PC-9 (cell line): ENCODE measurements at places on chromosomes 16 and 17.

- no peak for DNase-seq
These were observed 2.1 kb upstream of the GSDMB start for GRCh38 chr17:39920218-39921210.

GRCh38 chr17:82667668-82668000, 19.4 kb upstream of the WDR45B start:
- no peak for DNase-seq

GRCh38 chr16:63361032-63361624, 1324.9 kb upstream of the CDH8 start:
- DNase-seq: no peak

- no peak for DNase-seq
These were observed 65.2 kb downstream of the ARSG start for GRCh38 chr17:68356520-68356919.

GRCh38 chr17:43712397-43712796, 46.2 kb downstream of the SOST start:
- DNase-seq: no peak

GRCh38 chr17:2336852-2337543, at the start of gene SGSM2:
TSS of gene SGSM2 (plus strand) at chr17:2337501. CDS start at chr17:2337689, 188 bp downstream.
- peak; percentile 49 for DNase-seq

DNA sequence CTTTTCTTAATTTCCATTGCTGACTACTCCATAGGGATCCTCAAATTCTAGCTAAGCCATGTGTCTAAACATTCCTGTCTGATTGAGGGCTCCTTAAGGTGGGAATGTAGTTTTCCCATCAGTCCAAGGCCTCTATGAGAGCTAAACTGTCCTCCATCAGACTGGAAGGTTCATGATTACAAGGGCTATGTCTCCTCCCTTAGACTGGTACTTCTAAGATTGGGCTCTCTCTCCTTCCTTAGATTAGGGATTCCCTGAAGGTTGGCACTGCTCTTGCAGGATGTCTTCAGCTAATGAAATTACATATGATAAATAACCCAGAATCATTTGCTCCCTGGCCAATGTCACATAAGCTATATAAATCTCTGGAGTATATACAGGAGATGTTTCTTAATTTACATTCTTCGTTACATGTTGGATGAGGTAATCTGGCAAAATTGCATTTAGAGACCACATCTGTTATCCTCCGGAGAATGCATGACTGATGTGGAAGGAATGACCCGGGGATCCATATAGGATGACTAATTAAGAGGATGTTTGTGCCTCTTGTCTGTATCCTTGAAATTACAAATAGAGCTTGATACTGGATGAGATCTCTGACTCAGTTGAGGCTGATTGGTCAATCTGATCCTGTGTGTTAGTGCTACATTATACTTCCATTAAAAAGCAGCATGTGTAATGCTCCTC, 14.2 kb downstream of the B4GALNT2 start:
- peak; percentile 91 for DNase-seq

- no peak for DNase-seq
These were observed 60.9 kb upstream of the TNRC6A start for GRCh38 chr16:24668481-24669061.

GRCh38 chr17:58706351-58707140, 14.1 kb downstream of the RAD51C start:
- DNase-seq: no peak

- DNase-seq: no peak
These were observed 451.4 kb upstream of the CCL2 start for GRCh38 chr17:33803686-33804085.

DNA sequence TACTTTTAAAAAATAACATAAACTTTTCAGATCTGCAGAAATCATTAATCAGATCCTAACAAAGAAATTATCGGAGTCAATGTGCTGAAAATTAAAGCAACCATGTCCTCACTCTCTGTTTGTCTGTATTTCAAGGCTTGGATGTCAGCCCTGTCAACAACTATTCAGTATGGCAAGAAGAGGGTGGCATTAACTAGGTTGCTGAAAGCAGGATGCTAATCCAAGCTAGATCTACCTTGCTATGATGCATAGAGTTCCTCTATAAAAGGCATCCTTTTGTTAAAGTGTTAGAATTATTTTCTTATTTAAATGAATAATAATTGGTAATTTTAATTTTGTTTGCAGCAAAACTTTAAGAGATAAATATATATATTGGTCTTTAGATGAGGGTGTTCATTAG, 800.8 kb downstream of the CDH11 start:
- no peak for DNase-seq

DNA sequence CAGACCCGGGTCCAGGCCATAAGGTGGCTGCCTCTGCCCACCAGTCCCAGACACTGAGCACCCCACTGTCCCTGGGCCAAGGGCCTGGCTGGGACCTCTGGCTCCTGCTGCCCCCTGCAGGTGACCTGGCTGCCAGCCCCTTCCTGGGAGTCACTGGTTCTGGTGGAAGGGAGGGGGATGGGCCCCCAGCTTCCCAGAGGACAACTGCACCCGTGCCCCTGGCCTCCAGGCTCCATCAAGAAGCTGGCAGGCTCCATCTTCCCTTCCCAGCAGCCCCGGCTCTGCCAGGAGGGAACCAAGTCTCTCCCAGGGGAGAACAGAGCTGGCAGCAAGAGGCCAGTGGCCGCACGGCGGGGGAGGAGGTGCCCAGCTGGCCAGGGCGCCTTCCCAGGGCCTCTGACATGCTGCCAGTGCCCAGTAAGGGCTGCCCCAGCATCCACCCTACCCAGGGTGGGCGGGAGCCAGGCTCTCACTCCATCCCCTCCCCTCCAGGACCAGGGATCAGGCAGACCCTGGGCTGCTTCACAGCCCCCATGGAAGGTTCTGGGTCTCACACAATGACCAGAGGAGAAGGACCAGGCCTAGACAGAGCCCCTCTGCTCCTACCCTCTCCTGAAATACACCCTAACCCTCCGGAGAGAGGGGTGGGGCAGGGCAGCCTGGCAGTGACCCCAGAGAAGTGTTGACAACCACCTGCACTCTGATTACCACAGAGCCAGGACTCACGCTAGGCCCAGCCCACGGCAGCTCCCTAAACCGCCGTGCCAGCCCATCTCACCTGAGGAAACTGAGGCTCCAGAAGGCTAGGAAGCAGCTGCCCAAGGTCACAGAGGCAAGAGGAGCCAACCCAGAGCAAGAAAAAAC, 3.6 kb downstream of the CLUH start:
- DNase-seq: no peak

DNA sequence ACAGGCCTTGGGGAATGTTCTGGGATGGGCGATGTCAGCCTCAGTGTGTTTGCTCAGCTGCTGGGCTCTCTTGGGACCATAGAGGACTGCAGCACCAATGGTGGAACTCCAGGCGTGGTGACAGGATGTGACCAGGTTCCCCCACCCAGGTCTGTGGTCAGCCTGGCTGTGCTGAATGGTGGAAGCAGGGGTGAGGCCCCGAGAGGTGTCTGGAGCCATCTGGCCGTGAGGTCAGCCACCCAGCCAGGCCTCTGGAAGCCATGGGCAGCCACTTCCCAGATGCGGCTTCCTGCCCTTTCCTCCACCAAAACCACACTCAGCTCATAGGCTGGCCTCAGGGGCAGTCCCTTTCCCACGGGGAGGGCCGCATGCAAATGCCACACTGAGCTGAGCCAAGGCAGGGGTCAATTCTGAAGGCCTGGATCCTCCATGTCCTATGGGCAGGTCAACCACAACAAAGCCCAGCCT, 7.8 kb upstream of the MAPK7 start:
- no peak for DNase-seq

DNA sequence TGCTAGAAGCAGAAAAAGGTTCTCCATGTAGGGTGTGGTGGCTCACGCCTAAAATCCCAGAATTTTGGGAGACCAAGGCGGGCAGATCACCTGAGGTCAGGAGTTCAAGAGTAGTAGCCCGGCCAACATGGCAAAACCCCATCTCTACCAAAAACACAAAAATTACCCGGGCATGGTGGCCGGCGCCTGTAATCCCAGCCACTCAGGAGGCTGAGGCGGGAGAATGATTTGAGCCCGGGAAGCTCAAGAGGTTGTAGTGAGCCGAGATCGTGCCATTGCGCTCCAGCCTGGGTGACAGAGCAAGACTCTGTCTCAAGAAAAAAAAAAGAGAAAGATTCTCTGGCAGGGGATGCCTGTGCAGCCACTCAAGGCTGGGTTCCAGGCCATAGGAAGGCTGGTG, 54.2 kb downstream of the PITPNM3 start:
- DNase-seq: no peak

GRCh38 chr17:18960803-18961511, 9.0 kb downstream of the SLC5A10 start:
- DNase-seq: no peak

DNA sequence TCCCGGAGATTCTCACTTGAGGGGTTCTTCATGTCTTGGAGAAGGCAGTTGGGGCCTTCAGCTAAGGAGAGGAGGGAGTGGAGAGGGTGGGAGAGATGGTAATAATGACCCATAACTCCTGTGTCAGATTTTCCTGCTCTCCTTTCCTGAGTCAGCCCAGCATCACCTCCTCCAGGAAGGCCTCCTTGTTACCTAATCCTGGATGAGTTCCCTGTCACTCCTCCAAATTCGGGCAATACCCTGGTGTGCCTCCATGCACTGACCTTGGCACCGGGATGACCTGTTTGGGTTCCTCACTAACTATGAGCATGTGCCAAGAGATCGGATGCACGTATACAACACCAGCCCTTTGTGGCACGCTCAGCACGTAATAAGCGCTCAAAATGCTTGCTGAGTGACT, 38.8 kb downstream of the SDK2 start:
- DNase-seq: no peak

DNA sequence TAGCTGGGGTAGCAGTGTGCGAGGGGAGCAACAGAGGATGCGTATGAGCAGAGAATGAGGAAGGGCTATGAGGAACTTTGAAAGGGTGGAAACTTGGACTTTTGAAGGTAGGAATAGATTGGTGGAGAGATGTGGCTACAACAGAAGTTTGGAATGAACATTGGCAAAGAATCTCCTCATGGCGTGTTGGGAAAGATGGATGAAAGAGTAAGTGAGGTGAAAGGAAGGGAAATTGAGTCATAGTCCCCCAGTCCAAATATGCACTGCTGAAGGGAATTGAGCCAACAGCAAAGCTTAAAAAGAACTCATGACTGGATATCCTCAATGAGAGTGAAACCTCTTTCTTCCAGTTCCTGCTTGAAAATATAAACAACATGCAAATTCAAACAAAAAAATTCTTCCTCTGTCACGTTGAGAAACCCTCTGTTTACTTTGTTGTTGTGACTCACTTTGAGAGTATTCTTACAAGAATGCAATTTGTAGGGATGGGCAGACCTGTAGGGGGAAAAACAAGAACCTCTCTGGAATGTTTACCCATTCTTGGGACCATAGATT, 313.2 kb upstream of the KCNJ16 start:
- peak; percentile 98 for DNase-seq

DNA sequence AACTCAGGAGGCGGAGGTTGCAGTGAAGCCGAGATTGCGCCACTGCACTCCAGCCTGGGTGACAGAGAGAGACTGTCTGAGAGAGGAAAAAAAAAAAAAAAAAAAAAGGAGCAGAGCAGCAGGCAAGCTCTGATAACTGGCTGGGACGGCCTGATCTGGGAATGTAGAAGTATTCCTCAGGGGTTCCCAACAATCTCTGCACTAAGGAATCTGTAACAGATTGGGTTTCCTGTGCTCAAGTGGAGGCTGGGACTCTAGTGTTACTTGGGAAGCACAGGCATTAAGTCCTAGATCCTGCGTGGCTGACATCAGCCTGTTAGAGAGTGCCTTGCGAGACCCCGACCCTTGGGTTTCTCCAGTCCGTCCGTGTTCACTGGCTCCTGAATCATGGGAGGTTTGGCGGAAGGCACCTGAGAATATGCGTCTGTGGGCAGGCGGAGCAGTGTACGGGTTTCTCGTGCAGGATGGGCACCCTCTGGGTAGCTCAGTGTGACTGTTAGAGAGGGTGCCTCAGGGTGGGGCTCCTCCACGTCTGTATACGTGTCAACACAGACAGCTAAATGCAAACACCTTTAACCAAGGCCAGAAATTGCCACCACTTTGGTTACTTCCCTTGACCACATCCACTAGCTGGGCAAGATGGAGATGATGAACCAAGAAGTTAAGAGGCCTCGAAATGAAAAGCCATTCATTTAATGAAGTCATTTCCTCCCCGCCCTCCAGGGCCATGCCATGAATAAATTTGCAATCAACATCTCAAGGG, 174.9 kb upstream of the RPL38 start:
- no peak for DNase-seq

DNA sequence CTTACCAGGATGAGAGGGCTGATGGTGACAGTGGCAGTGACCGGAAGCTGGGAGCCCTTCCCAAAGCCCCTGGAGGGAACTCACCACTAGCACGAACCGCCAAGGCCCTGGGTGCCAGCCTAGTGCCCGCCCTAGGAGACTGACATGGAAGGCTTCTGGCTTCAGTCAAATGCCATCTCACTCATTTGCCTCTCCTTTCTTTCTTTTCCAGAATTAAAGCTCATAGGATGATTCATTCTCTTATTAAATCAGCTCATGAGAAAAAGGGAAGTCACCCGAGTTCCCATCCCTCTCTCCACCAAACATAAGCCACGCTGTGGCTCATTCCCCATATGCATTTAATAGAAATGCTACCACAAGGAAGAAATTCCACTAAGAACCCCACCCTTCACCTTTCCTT, 12.1 kb downstream of the CUEDC1 start:
- peak; percentile 82 for DNase-seq

DNA sequence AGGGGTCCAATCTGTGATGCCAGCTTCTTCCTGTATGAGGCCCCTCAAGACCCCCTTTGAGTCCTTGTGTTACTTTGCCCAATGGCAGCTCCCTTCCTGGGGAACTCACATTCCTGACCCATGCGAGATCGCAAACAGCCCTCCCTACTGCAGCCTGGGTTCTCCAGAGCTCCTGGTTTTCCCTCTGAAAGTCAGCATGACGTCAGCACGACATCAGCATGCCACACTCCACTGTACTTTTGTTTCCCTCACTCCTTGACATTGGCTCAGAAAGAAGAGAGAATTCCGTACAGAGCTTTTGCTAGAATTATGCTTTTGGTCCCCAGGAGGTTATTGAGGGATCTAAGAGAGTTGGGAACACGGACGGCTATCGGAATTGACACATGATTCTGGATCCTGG, 168.1 kb upstream of the PIRT start:
- no peak for DNase-seq

DNA sequence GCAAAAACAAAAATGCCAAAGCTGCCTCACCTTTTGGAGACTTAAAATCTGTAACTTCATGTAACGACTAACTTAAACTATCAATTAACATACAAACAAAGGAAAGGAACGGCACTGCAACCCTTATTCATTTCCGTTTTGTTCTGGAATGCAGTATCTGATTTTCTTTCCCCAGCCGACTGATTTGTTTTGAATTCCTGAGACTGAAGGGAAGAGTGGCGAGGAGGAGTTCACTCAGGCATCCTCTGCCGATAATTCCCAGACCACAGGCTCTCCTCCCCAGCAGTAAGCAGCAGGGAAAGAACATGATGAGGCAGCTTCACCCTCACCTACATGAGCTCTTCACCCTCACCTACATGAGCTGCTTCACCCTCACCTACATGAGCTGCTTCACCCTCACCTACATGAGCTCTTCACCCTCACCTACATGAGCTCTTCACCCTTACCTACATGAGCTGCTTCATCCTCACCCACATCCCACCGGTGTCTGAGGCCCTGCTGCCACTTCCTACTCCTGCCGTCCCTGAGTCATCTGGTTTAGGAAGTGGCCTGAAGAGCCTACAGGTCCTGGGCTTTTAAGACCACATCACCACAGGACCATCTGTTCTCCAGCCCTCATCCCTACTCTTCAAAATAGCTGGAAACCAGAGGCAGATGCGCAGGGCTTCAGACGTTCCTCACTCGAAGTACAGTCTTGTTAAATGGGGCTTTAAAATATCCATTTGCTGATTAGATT, 168.0 kb upstream of the RPH3AL start:
- DNase-seq: no peak

- DNase-seq: peak; percentile 80
These were observed 27.1 kb upstream of the CRYBA1 start for GRCh38 chr17:29219378-29220047.
